ENCODE measurements at places on chromosomes 5 and 9.

GRCh38 chr9:133928248-133928764, 63.8 kb downstream of the VAV2 start:
- DNase-seq, result no peak

- no peak for DNase-seq
Observed at GRCh38 chr5:41277476-41278245, 64.3 kb upstream of the C6 start.

DNA sequence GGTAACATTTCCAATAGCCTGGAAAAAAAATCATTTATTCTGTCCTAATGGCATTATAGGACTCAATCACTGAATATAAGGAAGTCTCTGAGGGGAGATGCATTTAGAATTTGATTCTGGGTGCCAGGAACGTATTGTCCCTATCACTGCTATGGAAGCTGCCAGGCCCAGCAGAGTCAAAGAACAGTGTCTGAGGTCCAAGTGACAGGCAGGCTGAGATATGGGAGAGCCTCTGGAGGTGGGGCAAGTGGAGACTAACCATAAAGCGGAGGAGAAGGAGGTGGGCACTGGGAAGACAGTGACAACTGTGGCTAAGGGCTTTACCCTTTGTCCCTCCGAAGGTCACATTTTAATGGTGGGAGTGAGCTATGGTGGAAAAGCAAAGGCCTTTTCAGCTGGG, 505.5 kb downstream of the CTNND2 start:
- no peak for DNase-seq

DNA sequence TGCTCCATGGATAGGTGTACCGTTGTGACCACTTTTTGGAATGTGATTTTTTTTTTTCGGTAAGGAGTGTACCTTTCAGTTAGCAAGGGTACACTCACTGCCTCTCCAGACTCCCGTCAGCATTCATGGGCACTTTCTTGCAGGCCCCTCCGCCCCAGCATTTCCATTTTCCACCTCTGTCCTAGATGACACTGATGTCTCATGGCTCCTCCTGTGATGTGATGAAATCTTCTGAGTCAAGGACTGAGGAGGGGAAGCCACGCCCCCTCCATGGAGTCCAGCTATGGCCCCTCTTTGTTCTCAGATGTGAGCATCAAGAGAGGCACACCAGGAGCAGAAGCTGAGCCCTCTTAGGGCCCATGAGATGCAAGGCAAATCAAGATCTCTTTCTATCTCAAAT, 61.8 kb downstream of the CTSL start:
- no peak for DNase-seq

GRCh38 chr5:24347158-24347557, 297.6 kb downstream of the CDH10 start:
- DNase-seq, result no peak

GRCh38 chr5:66066826-66067225, 77.3 kb upstream of the SREK1 start:
- no peak for DNase-seq

DNA sequence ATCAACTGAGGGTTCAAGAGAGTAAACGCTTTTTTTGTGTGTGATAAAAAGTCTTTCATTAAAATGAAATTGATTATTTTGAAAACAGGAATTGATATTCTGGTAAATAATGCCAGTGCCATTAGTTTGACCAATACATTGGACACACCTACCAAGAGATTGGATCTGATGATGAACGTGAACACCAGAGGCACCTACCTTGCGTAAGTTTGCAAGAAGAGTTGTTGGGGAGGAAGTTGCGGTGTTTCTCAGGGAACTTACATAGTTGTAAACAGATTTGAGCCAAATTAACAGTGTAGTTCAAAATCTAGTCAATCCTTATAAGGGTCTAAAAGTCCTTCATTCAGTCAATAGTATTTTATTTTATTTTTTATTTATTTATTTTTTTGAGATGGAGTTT, 28.9 kb downstream of the HSDL2 start:
- no peak for DNase-seq

DNA sequence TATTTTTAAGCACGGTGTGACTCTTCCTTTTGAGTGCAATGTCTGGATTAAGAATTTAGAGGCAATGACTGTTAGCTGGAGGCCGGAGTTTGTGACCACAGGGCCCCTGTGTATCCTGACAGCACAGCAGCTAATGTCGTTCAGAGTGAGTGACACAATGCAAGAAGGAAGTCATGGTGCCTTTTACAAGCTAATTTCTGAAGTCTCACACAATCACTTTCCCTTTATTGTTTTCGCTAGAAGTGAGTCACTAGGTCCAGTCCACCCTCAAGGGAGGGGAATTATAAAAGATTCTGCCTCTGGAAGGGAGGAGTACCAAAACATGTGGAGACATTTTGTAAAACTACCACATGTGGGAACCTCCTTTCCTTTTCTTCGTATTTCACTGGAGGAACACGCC, 185.5 kb upstream of the FGF10 start:
- no peak for DNase-seq

DNA sequence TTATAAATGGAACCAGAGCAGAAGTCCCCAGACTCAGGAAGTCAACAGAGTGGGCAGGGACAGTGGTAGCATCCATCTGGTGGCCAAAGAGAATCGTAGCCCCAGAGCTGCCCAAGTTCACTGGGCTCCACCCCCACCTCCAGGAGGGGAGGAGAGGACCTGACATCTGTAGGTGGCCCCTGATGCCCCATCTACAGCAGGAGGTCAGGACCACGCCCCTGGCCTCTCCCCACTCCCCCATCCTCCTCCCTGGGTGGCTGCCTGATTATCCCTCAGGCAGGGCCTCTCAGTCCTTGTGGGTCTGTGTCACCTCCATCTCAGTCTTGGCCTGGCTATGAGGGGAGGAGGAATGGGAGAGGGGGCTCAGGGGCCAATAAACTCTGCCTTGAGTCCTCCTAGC, 10.3 kb upstream of the URM1 start:
- DNase-seq, result no peak

GRCh38 chr5:150801117-150801927, 22.8 kb downstream of the SMIM3 start:
- DNase-seq, result peak; percentile 75

DNA sequence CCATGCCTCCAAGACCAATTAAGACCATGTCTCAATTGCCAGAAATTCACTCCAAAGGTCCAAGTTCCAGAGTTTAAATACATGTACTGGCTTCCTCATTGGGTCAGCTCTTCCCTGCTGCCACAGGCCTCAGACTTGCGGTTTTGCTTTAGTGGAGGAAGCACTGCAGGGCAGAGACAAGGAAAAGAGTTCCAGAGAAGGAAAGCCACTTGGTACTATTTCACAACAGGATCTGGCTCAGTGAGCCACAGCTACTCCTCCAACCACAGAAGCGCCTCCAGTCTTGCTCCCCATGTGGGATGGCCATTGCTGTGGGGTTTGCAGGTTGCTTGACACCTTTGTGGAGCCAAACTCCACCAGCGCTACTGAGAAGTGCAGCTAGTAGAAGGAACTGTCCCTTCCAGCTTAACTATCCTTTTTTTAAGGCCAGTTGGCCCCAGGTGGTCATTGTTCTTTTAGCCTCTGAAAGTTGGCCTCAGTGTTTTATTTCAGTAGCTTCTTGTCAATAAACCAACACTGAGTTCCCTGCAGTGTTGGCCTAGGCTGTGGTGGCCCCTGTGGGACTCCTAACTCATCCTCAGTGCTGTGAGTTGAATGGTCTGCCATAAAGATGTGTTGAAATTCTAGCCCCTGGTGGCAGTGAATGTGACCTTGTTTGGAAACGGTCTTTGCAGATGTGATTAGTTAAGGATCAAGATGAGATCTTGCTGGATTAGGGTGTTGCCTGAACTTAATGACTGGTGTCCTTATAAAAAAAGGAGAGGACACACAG, 93.7 kb upstream of the DAP start:
- no peak for DNase-seq

DNA sequence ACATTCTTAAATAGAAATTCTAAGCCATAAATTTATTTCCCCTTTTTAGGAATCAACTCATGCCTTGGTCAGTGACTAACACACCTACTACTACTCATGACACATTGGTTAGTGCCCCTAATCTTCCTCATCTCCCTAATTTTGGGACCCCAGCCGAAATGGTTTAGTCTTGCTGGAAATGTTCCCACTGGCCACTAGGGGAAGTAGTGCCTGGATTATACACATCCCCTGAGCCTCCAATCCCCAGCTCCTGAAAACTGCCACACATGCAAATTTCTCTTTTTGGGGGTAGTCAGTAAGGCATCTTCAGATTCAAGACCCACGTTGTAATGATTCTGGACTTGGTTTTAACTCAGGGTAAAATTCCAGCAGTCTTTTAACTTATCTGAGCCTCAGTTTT, 79.8 kb downstream of the HSD17B3 start:
- DNase-seq, result no peak

DNA sequence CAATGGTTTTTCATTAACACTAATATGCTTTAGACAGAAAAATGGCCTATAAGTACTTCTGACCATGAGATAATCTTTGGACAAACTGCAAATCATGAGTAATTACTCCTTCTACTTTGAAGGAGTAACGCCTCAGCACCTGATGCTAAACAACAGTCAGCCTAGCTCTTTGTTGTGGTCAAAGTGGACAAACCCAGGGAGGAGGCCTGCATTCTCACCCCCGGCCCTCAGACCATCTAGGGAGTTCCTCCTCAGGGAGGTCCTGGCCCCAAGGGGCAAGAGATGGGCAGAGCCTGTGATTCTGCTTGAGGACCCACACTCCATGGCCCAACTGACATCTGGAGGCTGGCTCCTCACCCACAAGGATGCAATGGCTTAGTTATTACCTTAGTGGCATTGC, 48.2 kb upstream of the ANGPTL2 start:
- DNase-seq, result no peak

DNA sequence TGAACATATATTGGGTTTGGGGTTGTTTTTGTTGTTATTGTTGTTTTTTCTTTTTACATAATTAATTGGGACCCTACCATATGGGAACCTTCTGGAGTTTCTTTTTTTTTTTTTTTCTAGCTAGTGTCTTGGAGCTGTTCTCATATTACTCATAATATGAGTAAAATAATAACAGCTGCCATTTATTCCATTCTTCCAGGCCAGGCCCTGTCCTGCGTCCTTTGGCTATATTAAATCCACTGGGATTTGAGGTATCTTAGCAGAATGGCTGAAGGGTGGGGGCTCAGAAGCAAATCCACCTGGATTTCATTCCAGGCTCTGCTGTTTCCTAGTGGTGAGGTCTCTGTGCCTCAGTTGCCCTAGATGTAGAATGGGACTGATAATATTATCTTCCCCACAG, 47.2 kb upstream of the RPL26L1 start:
- no peak for DNase-seq

DNA sequence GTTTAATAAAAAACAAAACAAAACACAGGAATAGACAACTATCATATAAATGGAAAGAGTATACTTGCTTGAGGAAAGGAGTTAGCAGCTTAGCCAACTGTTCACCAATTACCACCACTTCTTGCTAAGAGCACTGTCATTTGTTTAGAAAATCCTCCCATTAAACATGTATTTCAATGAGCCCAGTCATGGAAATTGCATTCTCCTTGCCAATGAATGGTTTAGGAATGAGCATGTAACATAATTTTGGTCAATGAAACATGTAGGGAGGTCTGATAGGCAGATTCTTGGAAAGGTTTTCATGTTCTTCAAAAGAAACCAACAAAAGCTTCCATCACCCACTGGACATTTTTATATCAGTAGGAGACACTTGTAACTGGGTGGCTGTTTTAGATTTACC, 502.8 kb upstream of the PAPPA start:
- no peak for DNase-seq

GRCh38 chr5:9343146-9343850, 202.6 kb downstream of the SEMA5A start:
- no peak for DNase-seq

GRCh38 chr9:72635197-72635596, 113.8 kb downstream of the TMC1 start:
- DNase-seq, result peak; percentile 24

GRCh38 chr5:99272576-99272975, 343.8 kb upstream of the CHD1 start:
- no peak for DNase-seq

DNA sequence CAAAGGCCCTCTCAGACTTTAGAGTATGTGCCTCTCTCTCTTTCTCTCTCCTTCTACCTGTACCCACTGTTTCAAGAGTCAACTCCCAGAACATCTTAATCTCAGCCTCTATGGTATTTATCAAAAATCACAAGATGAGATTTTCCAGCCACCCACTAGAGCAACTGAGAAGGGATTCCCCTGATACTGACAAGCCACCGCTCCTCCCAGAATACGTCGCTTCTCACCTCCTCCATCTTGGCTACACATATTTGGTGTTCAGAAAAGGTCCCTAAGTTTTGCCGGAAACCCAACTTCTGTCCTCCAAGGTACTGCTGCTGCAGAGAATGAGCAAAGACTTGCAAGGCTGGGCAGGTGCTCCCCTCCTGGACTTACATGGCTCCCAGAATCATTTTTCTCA, 6.1 kb downstream of the GARIN3 start:
- peak; percentile 80 for DNase-seq

DNA sequence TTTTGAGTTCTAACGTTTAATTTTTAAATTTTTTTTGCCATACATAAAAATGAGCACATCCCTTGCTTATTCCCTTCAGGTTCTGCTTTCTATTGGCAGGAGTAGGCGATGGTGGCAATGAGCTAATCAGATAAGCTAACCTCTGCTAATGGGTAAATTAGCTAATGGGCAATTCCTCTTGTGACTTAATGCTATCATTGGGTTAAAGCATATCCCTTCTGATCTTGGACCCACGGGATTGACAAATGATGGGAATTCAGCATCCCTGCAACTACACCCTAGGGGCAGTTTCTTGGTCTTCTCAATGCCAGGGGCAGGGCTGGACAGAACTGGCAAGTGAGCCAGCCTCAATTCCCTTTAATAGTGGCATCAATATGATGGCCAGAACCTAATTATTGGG, 70.2 kb upstream of the IL12B start:
- no peak for DNase-seq

GRCh38 chr5:76325876-76326491, 77.1 kb upstream of the IQGAP2 start:
- peak; percentile 66 for DNase-seq

- DNase-seq, result no peak
Observed at GRCh38 chr5:79333852-79334557, 98.1 kb downstream of the JMY start.

DNA sequence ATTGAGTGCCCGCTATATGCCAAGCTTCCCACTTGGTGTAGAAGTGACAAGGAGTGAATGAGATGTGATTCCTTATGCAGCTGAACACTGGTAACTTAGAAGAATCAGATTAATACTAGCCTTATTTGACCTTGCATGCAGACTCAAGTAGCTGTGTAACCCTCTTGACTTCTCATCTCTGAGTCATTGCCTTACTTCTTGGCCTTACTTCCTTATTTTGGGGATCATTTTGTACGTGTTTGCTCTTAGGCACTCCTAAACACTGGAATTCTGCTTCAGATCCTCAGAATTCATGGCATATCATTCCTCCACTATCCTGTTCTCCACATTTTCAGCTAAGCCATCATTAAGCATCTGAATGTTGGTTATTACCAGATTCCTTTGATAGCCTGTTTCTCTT, 948.9 kb upstream of the ARRDC3 start:
- DNase-seq, result no peak

Measured in natural killer cell (primary cell).